ENCODE measurements at places on chromosomes 4 and X.
A peak's percentile ranks its signal among the peaks of the same experiment; 100 is the strongest.

- no peak overlapping the region for H3K27ac ChIP-seq
- H3K4me1 ChIP-seq = peaks cover 10% of the 10 kb centered on the region
- H3K4me3 ChIP-seq = no peak overlapping the region
- no peak for DNase-seq
- H3K36me3 ChIP-seq = no peaks in the 10 kb centered on the region
These were observed 36.0 kb downstream of the STIM2 start for GRCh38 chr4:26896636-26897035.

DNA sequence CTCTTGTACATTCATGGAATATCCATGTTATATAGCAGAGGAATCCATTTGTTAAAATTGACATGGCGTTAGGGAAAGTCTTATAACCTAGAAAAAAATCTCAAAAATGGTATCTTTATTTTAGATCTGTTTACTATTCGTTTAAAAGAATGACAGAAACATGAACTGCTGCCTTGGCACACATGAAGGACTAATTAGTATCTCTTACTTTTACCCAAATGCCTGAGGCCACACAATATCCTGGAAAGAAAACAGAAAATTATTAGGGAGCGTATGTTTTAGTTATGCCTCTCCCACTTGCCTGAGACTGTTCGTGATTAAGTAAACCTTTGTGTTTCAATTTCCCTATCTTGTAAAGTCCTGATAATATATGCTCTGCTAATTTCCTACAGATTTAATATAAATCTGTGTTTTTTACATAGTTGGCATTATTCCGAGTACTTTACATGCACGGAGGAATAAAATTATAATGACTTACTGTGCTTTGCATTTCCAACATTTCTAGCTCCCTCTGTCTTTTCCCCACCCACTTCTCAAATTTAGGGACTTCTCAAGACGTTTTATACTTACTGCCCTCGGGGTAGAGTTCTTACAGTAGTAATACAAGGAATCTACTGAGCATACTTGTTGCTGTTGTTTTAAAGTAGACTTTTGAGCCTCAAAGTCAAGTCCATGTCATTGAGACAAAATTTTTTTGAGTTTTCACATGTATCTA, 147.3 kb downstream of the VEGFC start:
- no peaks in the 10 kb centered on the region for H3K4me1 ChIP-seq
- no peak overlapping the region for H3K27ac ChIP-seq
- DNase-seq = no peak
- H3K36me3 ChIP-seq = no peaks in the 10 kb centered on the region
- H3K27me3 ChIP-seq = no peaks in the 10 kb centered on the region

GRCh38 chrX:115939636-115940160, 230.8 kb upstream of the AGTR2 start:
- DNase-seq = no peak
- peaks cover 18% of the 10 kb centered on the region for H3K36me3 ChIP-seq
- peaks cover 18% of the 10 kb centered on the region for H3K4me1 ChIP-seq
- no peak overlapping the region for H3K4me3 ChIP-seq
- H3K27me3 ChIP-seq = no peaks in the 10 kb centered on the region
- no peak overlapping the region for H3K27ac ChIP-seq

- DNase-seq = no peak
- H3K27me3 ChIP-seq = no peaks in the 10 kb centered on the region
- no peaks in the 10 kb centered on the region for H3K4me1 ChIP-seq
- H3K27ac ChIP-seq = no peak overlapping the region
- no peaks in the 10 kb centered on the region for H3K36me3 ChIP-seq
- H3K4me3 ChIP-seq = no peak overlapping the region
These were observed 171.9 kb upstream of the SPOCK3 start for GRCh38 chr4:167406181-167406580.

- DNase-seq = peak; percentile 89
- H3K36me3 ChIP-seq = no peaks in the 10 kb centered on the region
- H3K27me3 ChIP-seq = peaks cover 24% of the 10 kb centered on the region
- no peak overlapping the region for H3K4me3 ChIP-seq
- H3K27ac ChIP-seq = no peak overlapping the region
- peaks cover 52% of the 10 kb centered on the region for H3K4me1 ChIP-seq
These were observed 134.4 kb upstream of the CPEB2 start for GRCh38 chr4:14867847-14868246.

DNA sequence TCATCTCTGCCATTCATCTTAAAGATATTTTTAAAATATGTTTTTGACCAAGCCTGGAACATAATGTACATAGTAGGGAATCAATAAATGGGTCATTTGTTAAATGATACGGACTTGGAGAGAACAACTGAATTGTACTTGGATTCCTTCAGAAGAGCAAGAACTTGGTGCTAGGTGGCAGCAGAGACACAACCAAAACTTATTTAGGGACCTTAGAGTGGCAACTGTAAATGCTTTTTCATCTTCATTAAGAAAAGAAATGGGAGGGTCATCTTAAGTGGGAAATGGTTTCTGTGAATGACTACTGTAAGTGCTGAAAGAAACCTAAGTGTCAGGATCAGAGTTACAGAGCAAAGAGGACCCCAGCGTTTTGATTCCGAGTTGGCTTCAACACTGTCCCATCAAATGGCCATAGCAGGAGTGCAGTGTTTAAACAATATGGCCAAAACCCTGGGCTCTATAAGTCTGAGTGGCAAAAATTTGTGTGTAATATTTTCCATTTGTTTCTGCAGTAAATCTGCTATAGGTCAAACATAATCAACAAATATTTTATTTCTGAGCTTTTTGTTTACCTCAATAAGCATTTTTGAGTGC, 213.6 kb downstream of the PALLD start:
- no peak overlapping the region for H3K4me3 ChIP-seq
- H3K36me3 ChIP-seq = peaks cover 5% of the 10 kb centered on the region
- H3K27me3 ChIP-seq = no peaks in the 10 kb centered on the region
- H3K27ac ChIP-seq = no peak overlapping the region
- H3K4me1 ChIP-seq = no peaks in the 10 kb centered on the region

DNA sequence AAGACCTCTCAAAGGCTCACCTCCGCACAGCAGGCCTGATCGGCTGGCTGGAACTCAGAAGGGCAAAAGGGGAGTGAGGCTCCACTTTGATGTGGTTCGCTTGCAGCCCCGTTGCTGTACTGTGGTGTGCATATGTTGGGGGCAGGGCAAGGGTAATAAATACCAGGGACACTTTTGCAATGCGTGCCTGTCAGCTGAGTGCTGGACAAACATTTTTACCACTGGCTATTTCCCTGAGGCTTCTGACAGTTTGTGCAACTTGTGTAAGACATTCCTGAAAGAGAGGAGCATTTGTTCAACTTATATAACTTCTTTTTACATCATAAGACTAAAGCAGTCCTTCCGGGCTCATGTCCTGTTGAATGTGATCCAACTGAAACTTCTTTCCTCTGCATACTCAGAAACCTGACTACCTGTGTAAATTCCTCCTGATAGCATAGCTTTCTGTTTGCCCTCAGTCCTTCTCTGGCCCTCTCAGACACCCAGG, 82.3 kb downstream of the SPRY1 start:
- no peak overlapping the region for H3K4me3 ChIP-seq
- no peaks in the 10 kb centered on the region for H3K27me3 ChIP-seq
- DNase-seq = no peak
- no peaks in the 10 kb centered on the region for H3K36me3 ChIP-seq
- no peak overlapping the region for H3K27ac ChIP-seq
- H3K4me1 ChIP-seq = peaks cover 7% of the 10 kb centered on the region

Measured in neural progenitor cell (in vitro differentiated cells).